ENCODE measurements at places on chromosomes 7 and 10. TPM values are rescaled to one million over a fixed set of nuclear protein-coding genes. Genes with fewer than 3 reads are reported as not detected.

ZNF438 gene
- 2.2 TPM for total RNA-seq

SEMA3A gene
- total RNA-seq: 0.21 TPM

ZNF425 gene
- 0.10 TPM for total RNA-seq

MYH16 gene
- total RNA-seq: not detected

PTPN20 gene
- total RNA-seq: 0.73 TPM

C7orf57 gene
- not detected for total RNA-seq

DOCK4 gene
- 5.6 TPM for total RNA-seq

SKIDA1 gene
- total RNA-seq: not detected

Data from mononuclear cell (primary cell).